ENCODE measurements at places on chromosomes 7 and 10. TPM values are rescaled to one million over a fixed set of nuclear protein-coding genes. Genes with fewer than 3 reads are reported as not detected.

GRCh38 chr10:74542077-74542476 lies 284.3 kb upstream of the KAT6B start:
- no peak for DNase-seq

GRCh38 chr7:135670179-135670578 lies 7.9 kb downstream of the STMP1 start:
- no peak for DNase-seq

- no peak for DNase-seq
These were observed 58.7 kb downstream of the DNAJC1 start for GRCh38 chr10:21944727-21945386.

The HGF gene
- not detected for total RNA-seq

The C10orf105 gene
- total RNA-seq = not detected

The GOLGA7B gene
- total RNA-seq = 21.5 TPM

The CNTNAP2 gene
- total RNA-seq = 25.8 TPM

The ABCC2 gene
- 0.39 TPM for total RNA-seq
